ENCODE measurements at places on chromosomes 6 and 20.

- DNase-seq, result no peak
Measured at GRCh38 chr20:50323209-50323608, 132.6 kb downstream of the CEBPB start.

- DNase-seq, result no peak
Measured at GRCh38 chr6:19834858-19835257, 2.3 kb upstream of the ID4 start.

DNA sequence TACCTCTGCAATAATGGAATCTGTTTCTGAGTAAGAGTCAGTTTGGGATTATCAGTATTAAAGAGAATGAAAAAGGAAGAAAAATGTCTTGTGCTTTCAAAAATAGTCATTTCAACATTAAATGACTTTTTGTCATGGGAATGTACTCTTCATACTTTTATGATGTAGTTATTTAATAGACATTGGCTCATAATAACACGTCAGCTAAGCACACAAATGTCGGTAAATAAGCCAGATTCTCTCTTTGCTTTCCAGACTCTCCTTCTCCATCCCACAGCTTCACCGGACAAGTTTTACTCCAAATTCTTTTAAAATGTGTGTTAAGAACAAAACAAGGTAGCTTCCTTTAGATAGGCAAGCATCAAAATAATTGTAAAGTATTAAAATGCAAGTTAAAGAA is 76.0 kb downstream of the C6orf52 start:
- no peak for DNase-seq

DNA sequence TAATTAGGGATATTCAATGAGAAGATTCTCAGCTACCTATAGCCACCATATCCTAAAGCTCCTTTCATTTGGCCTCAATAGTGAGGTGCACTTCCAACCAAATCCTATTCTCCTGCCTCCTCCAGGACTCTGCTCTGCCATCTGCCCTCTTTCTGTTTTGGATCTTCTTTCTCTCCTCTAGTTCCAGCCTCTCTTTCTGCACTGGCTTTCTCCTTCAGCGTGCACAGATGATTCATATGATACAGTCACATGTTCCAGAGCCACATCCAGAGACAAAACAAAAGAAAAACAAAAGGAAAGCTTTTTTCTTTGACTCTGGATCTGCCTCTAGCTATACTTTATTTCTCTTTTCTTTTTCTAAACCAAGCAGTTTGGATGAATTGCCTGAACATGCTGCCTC is 531.9 kb upstream of the MAN1A1 start:
- DNase-seq, result no peak

DNA sequence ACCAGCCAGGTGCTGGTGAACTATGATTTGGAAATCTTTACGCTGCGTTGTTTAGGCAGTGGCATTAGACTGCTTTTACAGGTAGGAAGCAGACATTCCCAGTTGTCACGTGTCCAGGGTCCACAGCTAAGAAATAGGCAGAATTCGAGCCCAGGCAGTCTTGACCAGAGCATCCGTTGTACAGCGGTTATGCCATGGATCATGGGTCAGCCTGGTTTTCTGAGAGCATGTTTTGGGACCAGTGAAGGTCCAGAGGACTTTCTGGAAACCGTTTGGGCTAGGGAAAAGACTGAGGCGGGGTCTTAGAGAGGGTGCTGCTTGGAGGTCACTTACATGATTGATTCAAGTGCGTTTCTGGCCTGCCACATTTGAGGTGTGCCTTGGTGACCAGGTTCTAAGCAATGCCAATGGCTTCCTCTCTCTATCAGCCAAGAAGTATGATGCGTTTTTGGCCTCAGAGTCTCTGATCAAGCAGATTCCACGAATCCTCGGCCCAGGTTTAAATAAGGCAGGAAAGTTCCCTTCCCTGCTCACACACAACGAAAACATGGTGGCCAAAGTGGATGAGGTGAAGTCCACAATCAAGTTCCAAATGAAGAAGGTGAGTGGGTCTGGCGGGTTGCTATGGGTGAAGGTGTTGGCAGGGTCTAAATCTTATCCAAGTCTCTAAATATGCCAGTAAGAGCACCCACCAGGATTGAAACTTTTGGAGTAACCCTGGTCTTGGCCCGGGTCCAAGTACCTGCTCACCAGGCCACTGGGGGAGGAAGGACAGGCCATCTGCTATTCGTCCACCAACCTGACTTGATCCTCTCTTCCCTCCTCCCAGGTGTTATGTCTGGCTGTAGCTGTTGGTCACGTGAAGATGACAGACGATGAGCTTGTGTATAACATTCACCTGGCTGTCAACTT is 1.8 kb downstream of the RPL10A start:
- no peak for DNase-seq

- no peak for DNase-seq
Measured at GRCh38 chr6:143286251-143286795, 164.2 kb downstream of the ADAT2 start.

- DNase-seq, result no peak
Measured at GRCh38 chr20:17533396-17533795, 2.2 kb upstream of the BFSP1 start.

DNA sequence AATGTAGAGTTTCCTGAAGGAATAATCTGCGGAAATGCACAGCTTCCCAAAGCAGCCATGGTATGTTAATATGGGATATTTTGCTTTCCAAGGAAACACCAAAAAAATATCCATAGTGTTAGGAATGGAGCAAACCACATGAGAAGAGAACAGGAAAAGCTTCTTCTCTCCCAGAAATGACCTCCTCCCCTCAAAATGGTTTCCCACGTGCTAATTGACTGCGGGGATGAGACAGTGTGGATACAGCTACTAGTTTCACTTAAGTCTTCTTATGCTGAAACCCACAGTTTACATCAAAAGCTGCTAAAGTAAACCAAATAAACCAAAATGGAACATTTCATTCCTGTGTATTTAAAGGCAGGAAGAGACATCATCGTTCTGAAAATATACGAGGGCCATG is 69.4 kb downstream of the FYN start:
- DNase-seq, result no peak

DNA sequence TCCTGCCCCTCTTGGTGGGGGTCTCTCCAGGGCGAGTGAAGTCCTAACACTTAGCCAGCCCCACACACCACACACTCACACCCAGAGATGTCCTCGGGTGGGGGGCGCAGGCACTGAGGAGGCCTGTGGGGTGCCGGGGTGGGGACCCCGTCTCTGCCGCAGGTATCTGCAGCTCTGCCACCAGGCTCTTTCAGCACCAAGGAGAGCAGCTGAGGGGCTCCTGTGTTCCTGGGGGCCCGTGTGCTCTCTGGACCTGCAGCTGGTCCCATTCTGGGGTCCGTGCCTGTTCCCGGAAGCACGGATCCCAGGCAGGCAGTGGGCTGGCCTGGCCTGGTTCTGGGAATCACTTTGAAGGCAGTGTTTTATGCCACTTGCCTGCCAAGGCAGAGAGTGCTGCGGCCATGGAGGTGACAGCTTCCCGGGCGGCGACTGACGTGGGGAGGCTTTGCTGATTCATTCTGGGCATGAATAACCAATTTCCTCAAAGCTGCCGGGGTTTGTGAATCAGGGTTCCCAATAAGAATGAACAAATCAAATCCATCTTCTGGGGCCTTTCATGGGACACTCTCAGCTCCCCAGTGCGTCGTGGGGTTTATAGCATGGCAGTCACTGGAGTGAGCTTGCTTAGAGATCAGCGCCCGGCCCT is 54.4 kb upstream of the SLCO4A1 start:
- no peak for DNase-seq

- DNase-seq, result no peak
Measured at GRCh38 chr6:111157412-111157811, 70.1 kb downstream of the SLC16A10 start.

GRCh38 chr6:111276736-111277135 is 189.4 kb downstream of the SLC16A10 start:
- DNase-seq, result no peak

GRCh38 chr6:24064106-24064505 is 61.9 kb upstream of the NRSN1 start:
- no peak for DNase-seq

Data from stimulated activated CD4-positive, alpha-beta T cell treated with anti-CD3 and anti-CD28 coated beads, Interleukin-1b, Interleukin-23, amount 100 ng/mL, for 1 hour (primary cell).